ENCODE measurements at places on chromosomes 11 and 22. TPM values are rescaled to one million over a fixed set of nuclear protein-coding genes. Genes with fewer than 3 reads are reported as not detected.

MMP3 gene
- not detected for polyA plus RNA-seq

FGF4 gene
- polyA plus RNA-seq, result not detected

OR52H1 gene
- polyA plus RNA-seq, result not detected

SAA1 gene
- 5.4 TPM for polyA plus RNA-seq

BEST1 gene
- polyA plus RNA-seq, result 3.0 TPM

- H3K4me1 ChIP-seq, result no peaks in the 10 kb centered on the region
- no peak overlapping the region for H3K27ac ChIP-seq
- no peaks in the 10 kb centered on the region for H3K36me3 ChIP-seq
- no peak overlapping the region for H3K4me3 ChIP-seq
Observed at GRCh38 chr11:128670631-128671030, 23.2 kb upstream of the FLI1 start.

GRCh38 chr11:126823274-126823673 is 177.3 kb downstream of the KIRREL3 start:
- H3K4me1 ChIP-seq, result no peaks in the 10 kb centered on the region
- no peak overlapping the region for H3K4me3 ChIP-seq
- no peak for DNase-seq
- no peaks in the 10 kb centered on the region for H3K27me3 ChIP-seq
- H3K36me3 ChIP-seq, result no peaks in the 10 kb centered on the region
